SK-N-SH treated with all-trans-retinoic acid at 6 μM for 48 hours (cell line): ENCODE measurements at places on chromosomes 6 and 20.
A peak's percentile ranks its signal among the peaks of the same experiment; 100 is the strongest.

DNA sequence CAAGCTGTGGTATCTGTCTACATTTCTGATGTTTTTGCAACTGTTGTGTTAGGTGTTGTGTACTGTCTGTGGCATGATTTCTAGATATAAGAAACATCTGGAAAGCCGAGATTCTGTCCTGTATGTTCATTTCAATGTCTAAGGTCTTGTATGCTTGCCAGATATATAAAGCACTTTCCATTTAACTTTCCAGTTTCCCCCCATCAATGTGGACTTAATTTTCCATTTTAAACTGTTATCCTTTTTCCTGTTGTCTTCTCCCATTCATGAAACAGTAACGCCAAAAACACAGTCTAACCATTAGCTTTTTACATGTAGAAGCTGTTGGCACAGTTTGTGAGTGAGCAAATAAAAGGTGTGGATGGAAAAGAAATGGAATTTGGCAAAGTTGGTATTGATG lies 181.6 kb downstream of the FARS2 start:
- no peak for ATAC-seq

- ATAC-seq = peak; percentile 62
Observed at GRCh38 chr6:136288566-136289326, 900 bp downstream of the BCLAF1 start.

DNA sequence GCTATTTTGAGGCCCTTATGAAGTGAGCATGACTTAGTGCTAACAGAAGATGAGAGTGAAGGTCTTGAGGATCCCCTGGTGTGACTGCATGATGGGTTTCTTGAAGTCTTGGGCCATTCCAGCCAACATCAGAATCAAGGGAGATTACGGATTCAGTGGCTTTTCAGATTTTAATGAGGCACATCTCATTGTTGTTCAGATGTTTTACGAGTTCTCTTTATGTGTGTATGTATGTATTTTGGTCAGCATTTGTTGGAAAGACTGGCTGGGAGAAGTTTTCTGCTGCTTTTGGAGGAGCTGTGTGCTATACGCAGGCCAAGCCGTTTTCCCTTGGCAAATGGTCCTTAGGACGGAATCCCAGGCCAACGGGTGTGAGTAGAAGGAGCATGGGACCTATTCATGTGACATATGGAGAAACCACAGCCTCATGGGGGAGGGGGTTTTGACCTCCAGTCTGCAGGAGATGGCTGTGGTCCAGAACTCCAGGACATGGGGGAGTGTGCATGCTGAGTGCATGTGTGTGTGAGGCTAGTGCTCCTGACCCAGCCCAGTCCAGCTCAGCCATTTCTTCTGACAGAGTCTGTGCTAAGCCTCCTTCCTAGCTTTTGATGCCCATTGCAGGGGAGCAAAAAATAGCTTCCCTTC lies 35.3 kb downstream of the CHMP4B start:
- no peak for ATAC-seq

DNA sequence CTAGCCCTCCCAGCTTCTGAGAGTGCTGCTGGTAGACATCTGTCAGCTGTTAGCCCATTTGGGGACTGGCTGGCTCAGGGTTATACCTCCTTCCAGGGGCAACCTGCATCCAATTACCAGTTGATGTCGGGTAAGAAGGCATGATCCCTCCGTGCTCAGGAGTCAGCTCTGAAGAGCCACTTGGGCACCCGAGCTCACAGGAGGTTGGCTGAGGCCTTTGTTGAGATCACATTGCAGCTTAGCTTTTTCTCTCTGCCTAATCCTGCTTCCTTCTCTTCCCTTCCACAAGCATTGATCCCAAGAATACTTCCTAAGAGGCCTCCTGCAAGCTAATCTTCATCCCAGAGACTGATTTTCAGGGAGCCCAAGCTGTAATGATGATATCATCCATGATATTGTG lies 35.5 kb downstream of the SCP2D1 start:
- no peak for ATAC-seq

GRCh38 chr6:72817208-72817607 lies 195.3 kb downstream of the KCNQ5 start:
- ATAC-seq = no peak

GRCh38 chr6:74087899-74088298 lies 391.9 kb downstream of the CD109 start:
- ATAC-seq = no peak

- no peak for ATAC-seq
Observed at GRCh38 chr6:47772359-47772758, 9.5 kb upstream of the OPN5 start.

DNA sequence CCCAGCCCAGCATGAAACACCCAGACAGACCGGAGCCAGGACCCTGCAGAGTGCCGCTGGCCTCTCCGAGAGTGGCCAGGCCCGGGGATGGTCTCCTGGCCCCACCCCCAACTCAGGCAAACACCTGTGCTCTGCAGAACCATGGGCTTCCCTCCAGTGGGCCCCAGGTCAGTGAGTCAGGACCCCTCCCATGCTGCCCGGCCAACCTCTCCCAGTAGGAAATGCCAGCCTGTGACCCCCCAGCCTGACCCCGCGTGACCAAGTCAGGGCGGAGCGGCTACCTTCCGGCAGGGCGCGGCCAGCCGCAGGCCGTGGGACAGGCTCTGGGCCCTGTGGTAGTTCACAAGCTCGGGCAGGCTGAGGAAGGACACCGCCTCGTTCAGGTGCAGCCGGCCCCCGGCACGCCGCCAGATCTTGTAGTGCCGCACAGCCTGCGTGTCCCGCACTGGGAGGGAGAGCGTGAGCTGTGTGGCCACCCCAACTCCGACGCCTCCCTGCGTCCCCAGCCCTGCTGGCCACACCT lies 3.2 kb downstream of the PTK6 start:
- no peak for ATAC-seq

DNA sequence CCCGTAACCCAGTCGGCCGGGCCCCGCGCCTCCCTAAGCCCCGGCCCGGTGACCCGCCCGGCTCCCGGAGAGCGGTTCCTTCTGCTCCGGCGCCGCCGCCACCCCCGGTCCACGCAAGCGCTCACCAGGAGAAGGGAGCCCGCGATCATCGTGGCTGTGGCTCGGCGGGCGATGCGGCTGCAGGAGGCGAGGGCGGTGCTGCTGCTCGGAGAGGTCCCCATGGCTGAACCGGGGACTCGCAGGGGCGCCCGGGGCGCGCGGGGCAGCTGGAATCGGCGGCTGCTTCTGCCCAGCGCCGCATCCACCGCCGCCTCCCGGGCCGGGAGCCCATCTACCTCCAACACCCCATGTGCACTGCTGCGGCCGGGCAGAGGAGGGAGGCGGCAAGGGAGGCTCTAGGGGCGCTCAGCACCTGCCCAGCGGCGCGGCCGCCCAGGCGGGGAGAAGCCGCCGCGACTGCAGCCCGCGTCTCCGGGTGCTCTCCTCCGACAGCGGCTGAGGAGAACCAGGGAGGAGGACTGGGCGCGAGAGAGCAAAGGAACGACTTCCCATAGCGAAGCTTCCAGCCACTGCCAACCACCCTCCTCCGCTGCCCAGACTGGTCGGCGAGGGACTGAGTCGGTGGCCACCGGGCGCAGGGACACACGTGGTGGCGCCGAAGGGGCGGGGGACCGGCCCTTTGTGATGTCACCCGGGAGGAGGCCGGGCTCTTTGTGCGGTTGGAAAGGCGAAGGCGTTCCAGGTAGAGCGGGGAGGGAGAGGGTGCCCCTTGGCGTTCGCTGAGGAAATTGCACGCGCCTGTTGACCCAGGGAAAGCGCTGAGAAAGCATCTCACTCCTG lies at the start of gene TNFRSF21:
Gene TNFRSF21, minus strand, starts transcription at position 615 of the 840 bp plus-strand sequence. Its CDS starts 394 bp downstream, at position 221.
- peak; percentile 94 for ATAC-seq

GRCh38 chr6:66435321-66435720 lies 728.3 kb upstream of the EYS start:
- no peak for ATAC-seq

DNA sequence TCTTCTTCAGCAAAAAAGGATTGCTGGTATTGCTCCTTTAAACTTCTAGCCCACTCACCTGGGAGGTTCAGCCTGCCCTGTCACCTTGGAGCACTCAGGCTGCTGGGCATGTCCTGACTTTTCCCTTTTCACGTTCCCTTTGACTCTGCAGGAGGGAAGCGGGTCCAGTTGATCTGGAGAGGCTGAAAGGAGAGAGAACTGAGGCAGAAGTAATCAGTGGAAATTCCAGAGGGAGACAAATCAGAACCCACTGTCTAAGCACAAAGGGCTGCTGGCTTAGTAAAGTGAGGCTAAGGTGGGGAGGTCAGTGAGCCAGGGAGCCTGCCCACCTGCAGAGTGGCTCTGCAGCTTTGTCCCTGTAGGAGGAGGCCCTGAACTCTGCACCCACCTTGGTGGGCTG lies 9.7 kb upstream of the SYNDIG1 start:
- no peak for ATAC-seq

DNA sequence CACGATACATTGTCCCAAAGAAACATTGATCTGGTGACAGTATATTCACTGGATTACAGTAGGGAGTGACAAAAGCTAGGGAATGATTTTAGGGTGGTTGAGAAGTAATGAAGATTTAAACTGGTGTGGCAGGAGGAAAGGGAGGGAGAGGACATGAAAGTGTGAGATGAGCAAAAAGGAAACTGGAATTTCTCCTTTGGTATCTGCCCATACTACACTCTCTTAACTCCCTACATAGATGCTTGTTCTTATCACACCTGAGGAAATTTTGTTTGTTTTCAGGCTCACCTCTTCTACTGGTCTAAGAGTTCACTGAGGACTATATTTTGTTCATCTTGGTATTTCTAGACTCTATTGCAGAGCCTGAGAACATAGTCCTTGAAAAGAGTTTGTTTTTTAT lies 44.9 kb upstream of the CEP162 start:
- ATAC-seq = no peak

DNA sequence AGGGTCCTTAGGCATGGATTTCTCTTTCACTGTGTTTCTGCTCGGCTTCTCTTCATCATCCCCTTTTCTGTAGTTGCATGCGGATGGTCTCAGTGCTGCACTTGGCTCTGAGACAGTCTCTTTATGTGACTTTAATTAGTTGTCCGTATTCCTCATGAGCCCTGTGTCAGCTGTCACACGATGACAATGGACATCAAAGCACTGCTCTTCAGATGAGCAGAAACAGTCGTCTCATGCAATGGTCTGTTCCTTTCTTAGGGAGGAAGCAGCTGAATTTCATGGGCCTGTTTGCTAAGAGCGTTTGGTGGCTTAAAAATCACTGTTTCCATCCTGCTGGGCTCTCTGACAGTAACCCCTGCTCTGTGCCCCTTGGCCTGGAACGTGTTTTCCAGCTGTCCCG lies 64.9 kb downstream of the SYTL3 start:
- ATAC-seq = no peak

- ATAC-seq = no peak
Observed at GRCh38 chr6:105482227-105482844, 79.5 kb upstream of the PREP start.

- ATAC-seq = no peak
Observed at GRCh38 chr6:28003661-28004060, 46.6 kb downstream of the OR2B6 start.

DNA sequence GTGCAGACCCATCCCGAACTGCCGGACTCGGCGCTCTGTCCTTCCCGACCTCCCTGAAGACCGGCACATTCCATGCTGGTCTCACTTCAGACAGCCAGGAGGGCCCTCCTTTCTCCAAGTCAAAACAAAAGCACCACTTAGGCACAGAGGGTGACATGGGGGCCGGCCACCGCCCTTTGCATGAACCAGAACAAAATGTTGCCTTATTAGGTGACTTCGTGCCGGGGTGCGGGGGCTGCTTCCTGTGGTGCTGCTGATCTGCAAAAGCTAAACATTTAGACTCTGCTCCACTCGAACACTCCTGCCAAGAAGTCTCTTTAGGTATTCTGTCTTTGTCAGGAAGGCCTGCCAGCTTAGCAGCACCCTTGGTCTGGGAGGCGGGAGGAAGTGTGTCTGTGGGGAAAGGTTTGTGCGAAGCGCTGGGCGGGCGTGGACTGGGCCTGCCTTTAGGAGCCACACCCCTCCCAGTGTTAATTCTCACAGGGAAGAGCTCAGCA lies 133.8 kb downstream of the SMOC2 start:
- no peak for ATAC-seq

- no peak for ATAC-seq
Observed at GRCh38 chr20:2227861-2228260, 67.9 kb upstream of the TGM3 start.

- peak; percentile 12; the same call in 2 of the 3 replicates for ATAC-seq
Observed at GRCh38 chr20:37297066-37297736, 7.7 kb downstream of the MANBAL start.

- no peak for ATAC-seq
Observed at GRCh38 chr6:83613378-83613777, 95.5 kb downstream of the SNAP91 start.

- no peak for ATAC-seq
Observed at GRCh38 chr20:14282140-14282539, 55.3 kb downstream of the FLRT3 start.

DNA sequence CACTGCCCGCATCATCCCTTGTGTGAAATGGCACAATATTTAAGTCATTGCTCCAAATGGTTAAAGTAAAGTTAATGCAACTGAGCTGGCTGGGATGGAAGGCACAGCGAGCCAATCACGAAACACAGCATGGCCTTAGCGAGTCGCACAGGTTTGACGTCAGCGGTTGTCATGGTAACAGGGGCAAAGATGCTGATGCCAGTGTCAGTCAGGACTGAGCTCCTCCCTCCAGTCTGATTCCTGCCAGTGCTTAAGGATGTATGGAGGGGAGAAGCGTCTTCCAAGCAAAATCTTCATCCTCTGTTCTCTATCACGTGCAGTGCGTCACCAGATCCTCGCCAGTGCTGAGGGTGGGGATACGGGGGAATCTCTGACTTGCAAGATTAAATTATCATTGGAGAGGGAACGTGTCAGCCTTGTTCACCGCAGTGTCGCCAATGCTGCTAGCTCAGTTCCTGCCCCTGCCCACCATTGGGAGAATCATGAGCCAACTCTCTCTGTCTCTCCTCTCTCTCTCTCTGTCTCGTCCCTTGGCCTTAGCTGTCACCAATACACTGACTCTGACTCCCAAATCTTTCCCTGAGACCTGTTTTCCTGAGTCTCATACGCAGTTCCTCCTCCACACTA lies 24.5 kb downstream of the TSPYL4 start:
- ATAC-seq = peak; percentile 100

GRCh38 chr20:46423342-46423741 lies 16.9 kb upstream of the ELMO2 start:
- ATAC-seq = no peak

DNA sequence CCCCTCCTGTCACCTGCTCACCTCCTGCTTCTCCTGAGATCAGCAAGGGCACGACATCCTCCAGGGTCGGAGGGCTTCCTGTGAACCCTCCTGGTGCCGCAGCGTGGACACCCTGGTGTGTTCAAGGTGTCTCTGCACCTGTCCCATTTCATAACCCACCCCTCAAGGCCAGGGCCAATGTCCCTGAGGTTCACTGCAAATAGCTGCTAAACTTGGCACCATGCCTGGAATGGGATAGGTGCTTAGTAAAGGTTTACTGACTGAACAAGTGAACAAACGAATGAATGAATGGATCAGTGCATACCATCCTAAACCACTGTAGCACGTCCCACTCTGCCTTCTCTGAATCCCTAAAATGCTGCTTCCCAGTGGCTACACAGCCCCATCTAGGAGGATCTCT lies 35.0 kb downstream of the SIRPA start:
- no peak for ATAC-seq

DNA sequence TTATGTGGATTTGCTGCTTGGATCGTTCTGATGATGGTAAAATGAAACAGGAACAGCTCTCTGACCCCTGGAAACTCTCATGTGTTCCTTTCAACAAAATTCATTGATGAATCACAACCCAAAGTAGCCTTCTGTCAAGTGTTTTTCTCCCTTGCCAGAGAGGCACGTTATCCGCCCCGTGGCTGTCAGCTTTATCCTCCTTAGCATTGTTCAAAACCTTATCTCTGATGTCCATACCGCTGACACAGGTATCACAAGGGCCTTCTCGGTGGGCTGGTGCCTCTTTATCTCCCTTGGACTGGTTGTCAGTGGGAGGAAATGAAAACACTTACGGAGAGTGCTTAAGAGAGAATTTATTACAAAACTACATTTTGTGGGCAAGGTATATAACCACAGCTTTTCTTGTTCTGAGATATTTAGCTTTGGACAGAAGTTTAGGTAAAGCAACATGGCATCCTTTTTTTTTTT lies 84.9 kb downstream of the TIAM2 start:
- no peak for ATAC-seq
